Activated CD8-positive, alpha-beta T cell treated with anti-CD3 and anti-CD28 coated beads, Interleukin-2, amount 10 ng/mL, durations not matched to agents 7 days and 5 days (primary cell): ENCODE measurements at places on chromosomes 4 and X.

DNA sequence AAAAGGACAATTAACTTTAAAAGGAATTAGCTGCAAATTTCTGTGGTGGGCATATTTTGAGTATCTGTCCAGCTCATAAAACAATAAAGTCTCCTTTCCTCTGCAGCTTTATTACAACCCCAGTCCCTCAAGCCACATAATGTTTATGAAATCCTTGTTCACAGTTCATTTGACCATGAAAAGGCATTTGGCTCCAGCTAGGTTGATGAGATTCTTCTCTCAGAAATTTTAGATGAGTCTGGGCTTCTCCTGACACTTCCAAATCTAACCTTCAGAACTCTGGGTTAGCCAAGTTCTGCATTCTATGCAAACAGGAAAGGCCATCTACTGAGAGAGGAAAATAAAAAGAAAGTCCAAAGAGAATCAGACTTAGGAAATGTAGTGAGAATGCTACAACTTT is 156.8 kb downstream of the GRXCR1 start:
- no peak for DNase-seq

DNA sequence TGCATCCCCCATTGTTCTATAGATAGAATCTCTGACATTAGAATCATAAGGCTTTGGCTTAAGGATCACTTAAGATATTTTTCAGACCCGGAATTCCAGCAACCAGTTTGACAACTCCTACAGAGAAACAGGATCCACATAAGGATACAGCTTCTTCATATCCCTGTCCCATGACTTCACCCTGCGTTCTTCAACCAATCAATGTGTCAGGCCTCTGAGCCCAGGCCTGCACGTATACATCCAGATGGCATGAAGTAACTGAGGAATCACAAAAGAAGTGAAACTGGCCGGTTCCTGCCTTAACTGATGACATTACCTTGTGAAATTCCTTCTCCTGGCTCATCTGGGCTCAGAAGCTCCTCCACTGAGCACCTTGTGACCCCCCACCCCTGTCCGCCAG is 85.1 kb downstream of the MFAP3L start:
- DNase-seq: no peak

DNA sequence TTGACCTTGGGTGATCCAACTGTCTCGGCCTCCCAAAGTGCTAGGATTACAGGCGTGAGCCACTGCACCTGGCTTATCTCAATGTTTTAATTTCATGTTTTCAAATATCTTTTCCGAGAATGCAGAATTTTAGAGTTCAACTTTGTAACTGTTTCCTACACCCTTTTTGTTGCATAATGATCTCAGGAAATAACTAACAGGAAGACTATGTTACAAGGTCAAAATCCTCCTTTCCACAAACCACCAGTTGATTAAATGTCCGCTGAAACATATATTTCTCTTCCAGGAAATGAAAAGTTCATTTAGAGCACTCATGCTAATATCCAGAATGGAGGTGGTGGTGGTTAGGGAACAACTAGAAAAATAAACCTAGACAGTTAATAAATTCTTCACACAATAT is 377.8 kb downstream of the PPP4R3C start:
- no peak for DNase-seq

- DNase-seq: no peak
Observed at GRCh38 chr4:158724637-158725036, 1.4 kb upstream of the PPID start.

GRCh38 chr4:36288731-36289426 is 7.5 kb downstream of the DTHD1 start:
- DNase-seq: no peak

DNA sequence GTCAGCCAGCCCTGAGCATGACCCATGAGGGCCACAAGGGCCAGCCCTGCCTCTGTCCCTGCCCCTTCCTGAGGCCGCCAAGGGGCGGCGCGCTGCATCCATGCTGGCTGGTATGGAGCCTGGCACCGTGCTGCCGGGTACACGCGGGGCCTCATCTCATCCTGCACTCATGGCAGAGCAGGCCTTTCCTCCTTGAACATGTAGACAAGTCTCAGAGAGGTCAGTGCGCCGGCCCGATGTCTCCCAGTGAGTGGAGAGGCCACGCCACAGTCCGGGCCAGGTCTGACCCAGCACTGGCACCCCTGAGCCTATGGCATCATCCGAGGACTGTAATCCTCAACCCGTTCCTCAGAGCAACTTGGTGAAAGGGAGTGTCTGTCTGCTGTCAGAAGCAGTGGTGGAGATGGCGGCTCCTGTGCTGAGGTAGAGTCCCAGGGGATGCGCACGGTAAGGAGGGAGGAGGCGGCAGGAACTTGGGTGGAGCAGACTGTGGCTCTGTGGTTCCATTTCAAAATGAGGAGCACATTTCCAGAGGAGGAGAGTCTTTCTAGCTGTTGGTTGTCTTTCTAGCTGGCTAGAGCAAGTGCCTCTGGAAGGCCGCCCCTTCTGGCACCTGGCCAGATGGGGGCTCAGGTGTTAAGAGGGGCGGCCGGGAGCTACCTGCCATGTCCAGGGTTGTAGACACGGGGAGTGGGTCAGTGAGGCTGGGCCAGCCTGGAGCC is 32.8 kb downstream of the TRMT44 start:
- no peak for DNase-seq

DNA sequence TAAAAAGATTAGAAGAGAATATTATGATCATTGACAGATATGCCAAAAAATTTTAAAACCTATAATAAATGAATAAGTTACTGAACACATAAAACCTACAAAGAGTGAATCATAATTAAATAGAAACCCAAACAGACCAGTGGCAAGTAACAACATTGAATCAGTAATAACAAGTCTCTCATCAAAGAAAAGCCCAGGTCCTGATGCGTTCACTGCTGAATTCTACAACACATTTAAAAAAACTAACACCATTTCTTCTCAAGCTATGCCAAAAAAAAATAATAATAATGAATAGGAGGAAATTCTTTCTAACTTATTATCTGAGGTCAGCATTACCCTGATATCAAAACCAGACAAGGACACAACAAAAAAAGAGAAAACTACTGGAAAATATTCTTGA is 30.6 kb downstream of the ACTRT1 start:
- DNase-seq: no peak

DNA sequence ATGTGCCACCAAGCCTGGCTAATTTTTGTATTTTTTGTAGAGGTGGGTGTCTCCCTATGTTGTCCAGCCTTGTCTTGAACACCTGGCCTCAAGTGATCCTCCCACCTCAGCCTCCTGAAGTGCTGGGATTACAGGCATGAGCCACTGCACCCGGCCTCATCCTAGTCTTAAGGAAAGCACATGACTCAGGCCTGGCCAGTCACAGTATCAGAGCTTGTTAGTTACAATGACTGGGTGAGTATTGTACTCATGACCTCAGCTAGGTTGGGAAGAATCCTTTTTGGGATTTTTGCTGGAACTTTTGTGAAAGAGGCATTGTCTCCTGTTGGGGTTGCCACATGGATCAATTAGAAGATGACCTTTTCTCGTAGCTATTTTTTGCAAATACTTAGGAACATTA is 292.8 kb downstream of the RAPGEF2 start:
- no peak for DNase-seq

GRCh38 chr4:101724093-101724492 is 66.4 kb upstream of the BANK1 start:
- no peak for DNase-seq

GRCh38 chrX:34563804-34564203 is 93.3 kb downstream of the TMEM47 start:
- no peak for DNase-seq

GRCh38 chr4:77194989-77195388 is 38.0 kb downstream of the CCNG2 start:
- DNase-seq: no peak

- DNase-seq: no peak
Observed at GRCh38 chr4:147543034-147543433, 62.1 kb downstream of the EDNRA start.
